T-helper 9 cell (primary cell): ENCODE measurements at places on chromosomes 11 and 22.

- no peak for DNase-seq
These were observed 907 bp downstream of the SLC15A3 start for GRCh38 chr11:60950933-60951605.

GRCh38 chr11:65422633-65423515, at the start of gene NEAT1:
Gene NEAT1 (plus strand): TSS chr11:65422798.
- DNase-seq = peak; percentile 82

DNA sequence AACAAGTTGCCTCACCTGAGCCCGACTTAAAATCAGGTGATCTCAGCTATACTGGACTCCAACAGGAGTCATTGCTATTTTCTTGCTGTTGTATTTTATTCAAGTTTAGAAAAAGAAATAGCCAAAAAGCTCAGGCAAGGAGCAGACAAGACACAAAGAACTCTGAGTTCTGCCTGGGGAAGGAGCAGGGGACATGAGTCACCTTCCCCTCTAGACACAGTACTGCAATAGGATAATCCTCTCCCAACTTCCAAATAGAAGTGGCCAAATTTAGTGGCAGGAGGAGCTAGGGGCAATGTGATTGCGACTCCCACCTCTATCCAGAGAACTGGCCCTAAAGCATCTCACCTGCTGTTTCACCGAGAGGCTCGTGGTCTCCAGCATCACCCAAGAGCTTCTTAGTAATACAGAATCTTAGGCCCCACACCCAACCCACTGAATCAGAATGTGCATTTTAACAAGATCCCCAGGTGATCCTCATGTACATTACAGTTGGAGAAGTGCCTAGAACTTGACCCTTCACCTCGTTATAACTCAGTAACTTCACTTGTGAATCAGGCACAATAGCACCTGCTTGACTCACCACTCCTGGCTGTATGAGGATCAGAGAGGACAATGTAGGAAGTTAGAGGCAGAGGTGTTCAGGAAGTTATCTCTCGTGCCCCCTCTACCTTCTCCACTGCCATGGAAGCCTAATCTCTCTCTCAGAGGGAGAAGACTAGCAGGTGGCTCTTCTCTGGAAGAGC, 56.8 kb upstream of the FBXO3 start:
- DNase-seq = no peak

DNA sequence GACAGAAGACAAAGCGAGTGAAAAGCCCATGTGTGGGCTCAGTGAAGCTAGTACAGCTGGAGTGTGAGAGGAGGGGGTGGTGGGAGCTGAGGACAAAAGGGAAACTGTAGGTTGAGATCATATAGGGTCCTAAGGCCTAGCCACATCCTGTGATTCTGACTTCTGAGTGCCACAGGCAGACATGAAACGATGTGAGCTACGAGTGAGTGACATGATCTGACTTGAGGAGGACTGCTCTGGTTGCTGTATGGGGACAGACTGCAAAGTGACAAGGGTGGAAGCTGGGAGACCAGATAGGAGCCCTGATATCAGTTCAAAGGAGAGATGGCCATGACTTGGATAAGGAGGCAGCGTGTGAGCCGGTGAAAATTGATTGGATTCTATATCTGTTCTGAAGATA, 85.4 kb downstream of the MICAL2 start:
- DNase-seq = peak; percentile 32

- DNase-seq = no peak
These were observed 263.4 kb upstream of the DDI1 start for GRCh38 chr11:103773059-103773458.

- no peak for DNase-seq
These were observed 19.7 kb downstream of the RAB30 start for GRCh38 chr11:83051760-83052671.

- no peak for DNase-seq
These were observed 86.2 kb upstream of the OPCML start for GRCh38 chr11:133618544-133618943.
